ENCODE measurements at places on chromosomes 2 and 18.
A peak's percentile ranks its signal among the peaks of the same experiment; 100 is the strongest.

DNA sequence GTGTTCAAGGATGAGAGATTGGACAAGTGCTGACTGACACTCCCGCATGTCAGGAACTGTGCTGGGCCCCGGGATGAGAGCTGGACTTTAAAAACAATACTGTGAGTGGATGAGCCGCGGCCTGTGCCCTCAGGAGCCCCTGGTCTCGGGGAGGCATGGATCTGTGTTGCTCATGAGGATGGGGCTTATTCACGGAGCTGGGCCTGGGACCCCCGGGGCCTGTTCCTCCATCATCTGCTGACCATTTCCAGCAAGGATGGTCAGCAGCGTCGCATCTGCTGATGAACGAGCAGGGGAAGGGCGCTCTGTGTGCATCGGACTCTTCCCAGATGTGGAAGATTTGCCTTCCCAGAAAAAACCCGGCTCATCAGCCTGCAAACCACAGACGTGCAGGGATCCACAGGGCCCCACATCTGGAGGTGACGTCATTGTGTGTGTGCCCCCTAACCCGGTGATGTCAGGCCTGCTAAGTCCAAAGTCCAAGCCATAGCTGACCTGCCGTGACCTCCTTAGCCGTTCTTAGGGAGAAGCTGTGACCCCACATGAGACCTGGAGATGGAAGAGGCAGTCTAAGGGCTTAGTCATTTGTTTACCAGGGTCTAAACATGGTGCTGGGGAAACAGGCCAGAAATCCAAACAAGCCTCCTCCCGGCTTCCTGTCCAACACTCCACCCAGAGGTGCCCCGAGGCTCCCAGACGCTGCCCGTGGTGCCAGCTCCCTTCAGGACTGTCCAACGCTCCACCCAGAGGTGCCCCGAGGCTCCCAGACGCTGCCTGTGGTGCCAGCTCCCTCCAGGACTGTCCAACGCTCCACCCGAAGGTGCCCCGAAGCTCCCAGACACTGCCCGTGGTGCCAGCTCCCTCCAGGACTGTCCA, 143.9 kb downstream of the PXDN start:
- no peak for DNase-seq

- DNase-seq = no peak
Measured at GRCh38 chr2:238162251-238162845, 3.6 kb downstream of the ERFE start.

- DNase-seq = no peak
Measured at GRCh38 chr2:85441864-85442263, 23.4 kb downstream of the SH2D6 start.

DNA sequence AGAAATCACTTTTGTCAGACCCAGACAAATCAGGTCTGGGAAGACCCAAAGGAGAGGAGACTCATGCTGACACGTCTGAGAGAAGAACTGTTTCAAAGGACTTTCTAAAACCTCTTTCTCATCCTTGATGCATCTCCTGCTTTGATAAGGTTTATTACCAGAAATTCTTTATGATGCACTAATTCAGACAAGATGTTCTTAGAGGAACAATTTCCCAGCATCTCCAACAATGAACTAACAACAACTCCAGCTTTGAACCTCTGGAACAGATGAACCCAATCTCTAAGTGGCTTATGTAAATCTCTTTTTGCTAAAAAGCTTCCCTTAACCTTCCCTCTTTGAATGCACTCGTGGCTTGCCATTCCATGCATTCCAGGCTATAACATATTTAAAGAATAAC, 15.9 kb upstream of the SERPINB11 start:
- no peak for DNase-seq

DNA sequence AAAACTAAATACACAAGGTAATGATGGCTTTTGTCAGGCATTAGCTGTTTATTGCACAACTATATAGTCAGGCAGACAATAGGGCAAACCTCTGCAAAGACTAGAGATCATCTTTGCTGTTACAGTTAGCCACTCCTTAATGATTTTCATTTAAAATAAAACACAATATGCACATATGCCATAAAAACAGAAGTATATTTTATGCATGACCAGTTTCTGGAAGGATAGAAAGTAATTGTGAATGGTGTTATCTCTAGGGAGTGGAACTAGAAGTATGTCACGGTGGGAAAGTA, 102.0 kb downstream of the CHN1 start:
- no peak for DNase-seq

- DNase-seq = no peak
Measured at GRCh38 chr2:240530181-240530580, 27.6 kb downstream of the ANKMY1 start.

DNA sequence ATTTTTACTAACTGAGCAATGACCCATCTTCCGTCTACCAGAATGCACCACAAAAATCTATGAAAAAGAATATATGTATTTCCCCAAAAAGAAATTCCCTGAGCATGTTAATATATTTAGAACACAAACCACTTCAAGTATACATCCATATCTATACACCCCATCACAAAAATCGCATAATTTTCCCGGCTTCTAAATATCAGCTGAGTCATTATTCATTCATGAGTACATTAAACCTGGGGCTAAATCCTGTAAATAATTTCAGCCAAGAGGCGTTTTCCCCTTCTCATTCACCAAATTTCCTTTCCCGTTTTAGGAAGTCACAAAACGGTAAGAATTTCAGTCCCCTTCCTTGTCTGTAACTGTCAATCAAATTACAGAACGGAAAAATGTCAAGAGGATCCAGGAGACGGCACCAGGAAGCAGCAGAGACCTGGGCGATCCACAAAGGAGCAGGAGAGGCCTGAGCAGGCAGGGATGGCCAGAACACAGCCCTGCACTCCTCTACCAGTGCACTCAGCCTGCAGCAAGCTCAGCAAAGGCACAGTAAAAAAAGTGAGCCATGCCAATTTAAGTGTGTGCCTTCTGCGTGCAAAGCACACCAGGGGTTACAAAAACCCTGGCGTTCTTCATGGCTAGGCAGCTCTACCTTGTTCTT, 300.7 kb downstream of the TCF4 start:
- no peak for DNase-seq

DNA sequence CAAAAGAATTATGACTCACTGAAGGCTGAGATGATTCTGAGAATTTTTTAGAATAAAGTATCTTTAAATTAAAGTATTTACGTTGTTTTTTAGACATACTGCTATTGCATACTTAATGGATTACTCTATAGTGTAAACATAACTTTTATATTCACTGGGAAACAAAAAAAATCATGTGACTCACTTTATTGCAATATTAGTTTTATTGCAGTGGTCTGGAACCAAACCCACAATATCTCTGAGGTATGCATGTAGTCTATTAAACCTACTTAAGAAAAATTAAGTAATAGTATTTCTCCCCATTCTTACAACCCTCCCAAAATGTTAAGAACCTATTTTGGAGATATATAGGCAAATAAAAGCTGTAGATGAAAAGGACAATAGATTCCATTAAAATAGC, 142.9 kb upstream of the ZNF521 start:
- DNase-seq = no peak

DNA sequence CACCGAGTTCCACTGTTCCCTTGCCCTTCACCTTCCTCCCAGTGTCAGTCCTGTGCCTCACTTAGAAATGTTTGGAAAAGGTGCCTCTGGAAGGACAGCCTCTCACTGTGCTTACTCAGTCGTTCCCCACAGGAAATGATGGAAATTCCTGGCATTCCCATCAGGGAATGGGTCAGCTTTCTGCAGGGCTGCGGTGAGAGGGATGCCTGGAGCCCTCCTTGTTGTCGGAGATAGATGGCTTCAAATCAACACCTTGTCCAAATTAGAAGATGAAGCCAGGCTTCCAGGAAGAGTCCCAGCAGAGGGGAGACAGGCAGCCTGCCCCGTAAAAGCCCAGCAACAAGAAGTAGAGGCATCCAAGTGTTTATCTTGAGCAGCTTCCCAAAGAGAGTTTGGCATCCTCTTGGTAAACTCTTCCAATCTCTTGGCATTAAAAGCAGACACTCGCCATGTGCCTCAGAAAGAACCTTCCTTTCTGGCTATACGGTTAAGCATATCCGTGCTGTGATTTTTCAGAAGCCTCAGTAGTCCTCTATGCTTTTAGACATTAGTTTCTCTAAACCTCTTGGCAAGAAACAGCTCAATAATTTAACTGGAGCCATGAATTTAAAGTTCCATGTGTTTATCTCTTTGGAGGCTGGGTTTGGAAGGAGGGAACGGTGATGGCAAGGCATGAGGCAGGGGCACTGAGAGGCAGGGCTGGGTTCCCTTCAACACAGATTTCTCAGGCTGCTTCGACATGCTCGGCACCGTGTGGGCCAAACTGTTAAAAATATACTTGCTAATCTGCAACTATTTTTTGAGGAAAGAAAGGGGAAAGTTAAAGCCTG, 25.1 kb downstream of the COLEC12 start:
- no peak for DNase-seq

- DNase-seq = no peak
Measured at GRCh38 chr2:162037028-162037795, 36.8 kb downstream of the DPP4 start.

DNA sequence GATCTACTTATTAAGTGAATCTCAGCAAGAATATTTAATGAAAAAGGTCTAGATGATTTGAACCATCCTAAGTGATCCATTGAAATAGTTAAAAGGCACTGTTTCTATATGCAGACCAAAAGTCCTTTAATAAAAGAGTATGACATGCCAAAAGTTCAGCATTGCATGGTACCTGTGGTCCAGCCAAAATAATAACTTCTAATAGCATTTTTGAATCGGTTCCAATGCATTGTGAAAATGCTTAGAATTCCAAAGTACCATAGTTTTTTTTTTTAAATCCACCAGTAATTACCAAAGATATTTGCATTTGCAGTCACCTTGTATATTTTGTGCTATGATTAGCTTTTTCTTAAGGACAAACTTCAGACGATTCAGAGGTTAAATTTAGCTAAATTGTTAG, 79.9 kb downstream of the NYAP2 start:
- no peak for DNase-seq

- no peak for DNase-seq
Measured at GRCh38 chr2:232983669-232984140, 29.4 kb downstream of the NGEF start.

DNA sequence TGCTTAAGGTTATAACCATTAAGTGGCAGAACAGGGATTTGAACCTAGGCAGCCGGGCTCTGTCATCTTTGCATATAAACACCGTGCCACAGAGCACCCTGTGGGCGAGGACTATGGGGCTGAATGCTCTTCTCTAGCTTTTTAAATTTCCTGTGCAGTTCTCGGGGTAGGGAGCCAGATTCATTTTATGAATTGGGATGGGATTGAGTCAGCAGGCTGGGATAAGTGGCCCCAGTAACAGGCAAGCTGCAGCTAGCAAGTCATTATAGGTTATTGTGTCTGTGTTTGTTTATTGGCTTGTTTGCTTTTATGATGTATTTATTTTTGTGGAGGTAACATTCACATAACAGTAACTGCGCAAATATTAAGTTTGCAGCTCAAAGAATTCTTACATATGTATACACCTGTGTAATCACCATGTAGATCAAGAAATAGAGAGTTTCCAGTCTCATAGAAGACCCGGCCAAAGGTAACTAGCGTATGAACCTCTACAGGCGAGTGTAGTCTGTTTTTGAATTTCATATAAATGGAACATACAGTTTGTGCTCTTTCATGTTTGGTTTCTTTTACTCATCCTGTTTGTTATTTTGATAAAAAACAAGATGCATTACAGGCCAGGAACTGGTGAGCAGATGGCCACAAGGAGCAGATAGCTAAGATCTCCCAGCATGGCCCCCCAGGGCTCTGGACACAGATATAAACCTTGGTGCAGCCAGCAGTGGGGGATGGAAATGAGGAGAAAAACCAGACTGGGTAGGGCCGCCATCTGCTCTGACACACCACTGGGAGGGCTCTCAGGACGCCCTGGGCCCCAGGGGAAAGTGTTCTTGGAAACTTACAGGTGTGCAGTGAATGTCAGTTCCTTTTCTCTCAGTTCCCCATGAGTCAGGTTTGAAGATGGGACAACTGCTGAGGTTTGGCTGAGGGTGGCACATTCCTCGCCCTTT, 49.2 kb upstream of the GPR155 start:
- no peak for DNase-seq

- DNase-seq = no peak
Measured at GRCh38 chr18:67261931-67262552, 254.5 kb downstream of the DSEL start.

DNA sequence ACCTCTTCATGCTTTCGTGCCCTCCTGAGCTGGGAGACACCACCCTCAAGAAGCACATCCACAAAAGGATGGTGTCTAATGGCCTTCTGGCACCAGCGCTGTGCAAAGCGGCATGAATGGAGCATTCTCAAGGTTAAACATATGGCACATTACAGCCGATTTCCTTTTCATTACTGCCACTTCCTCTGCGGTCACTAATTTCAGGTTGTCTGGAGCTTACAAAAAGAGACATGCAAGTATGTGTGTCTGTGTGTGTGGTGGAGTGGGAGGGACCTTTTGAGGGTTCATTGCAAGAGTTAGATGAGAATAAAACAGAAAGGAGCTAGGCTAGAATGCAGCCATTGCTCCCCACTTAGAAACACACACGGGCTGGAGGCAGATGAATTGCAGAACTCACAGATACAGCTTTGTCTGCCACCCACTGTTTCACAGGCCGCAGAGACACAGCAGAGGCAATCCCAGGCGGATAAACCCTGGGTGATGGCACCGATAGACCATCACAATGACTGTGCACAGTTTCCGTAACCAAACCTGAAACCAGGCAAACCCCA, 76.0 kb downstream of the TGIF1 start:
- DNase-seq = peak; percentile 95

GRCh38 chr2:26245231-26245732, 543 bp downstream of the HADHB start:
- peak; percentile 23 for DNase-seq

DNA sequence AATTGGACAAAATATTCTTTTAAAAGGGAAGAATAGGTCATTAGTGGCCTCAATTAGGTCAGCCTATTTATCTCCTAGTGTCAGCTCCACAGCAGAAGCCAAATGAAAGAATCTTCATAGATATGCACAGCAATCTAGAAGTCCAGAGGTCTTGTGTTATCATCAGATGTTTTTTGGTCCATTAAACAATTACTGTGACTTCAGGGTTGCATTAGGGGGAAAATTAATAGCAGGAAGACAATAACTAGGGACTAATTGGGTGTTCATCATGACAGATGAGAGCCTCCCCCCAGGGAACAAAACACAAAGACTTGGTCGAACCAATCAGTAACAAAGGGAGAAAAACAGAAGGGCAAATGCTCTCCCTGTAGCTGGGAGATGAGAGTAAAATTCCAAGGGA, 264.7 kb downstream of the PTH2R start:
- DNase-seq = no peak

DNA sequence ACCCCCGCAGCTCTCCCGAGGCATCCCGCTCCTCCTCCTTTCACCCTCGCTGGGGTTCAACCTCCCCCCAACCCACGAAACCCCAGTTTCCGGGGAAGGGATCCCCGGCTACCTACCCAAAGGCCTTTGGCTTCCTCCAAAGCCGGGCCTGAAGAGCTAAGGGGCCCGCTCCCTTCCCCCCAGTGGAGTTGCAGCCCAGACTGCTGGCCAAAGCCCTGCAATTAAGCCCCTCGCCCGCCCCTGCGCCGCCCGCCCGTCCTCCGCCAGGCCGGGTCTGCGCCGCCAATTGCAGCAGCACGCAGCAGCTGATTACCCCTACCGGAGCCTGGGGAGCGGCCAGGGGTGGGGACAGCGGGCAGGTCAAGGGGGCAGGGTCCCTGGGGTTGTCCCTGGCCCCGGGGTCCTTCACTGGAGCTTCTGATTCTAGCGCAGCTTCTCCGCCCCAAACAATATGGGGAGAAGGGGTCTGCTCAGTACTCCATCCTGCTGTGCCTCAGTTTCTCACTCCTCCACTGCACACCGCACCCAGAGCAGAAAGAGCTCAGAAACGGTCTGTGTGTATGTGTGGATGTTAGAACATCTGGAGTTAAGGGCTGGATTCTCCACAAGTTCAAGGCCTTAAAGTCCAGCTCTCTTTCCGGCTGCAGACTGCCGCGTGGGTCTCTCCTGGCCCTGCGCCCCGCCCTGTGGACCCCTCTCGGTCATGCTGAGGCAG, 16.9 kb downstream of the WNT10A start:
- no peak for DNase-seq

All from MV-4-11 (cell line).